ENCODE measurements at places on chromosomes 7 and 10.

DNA sequence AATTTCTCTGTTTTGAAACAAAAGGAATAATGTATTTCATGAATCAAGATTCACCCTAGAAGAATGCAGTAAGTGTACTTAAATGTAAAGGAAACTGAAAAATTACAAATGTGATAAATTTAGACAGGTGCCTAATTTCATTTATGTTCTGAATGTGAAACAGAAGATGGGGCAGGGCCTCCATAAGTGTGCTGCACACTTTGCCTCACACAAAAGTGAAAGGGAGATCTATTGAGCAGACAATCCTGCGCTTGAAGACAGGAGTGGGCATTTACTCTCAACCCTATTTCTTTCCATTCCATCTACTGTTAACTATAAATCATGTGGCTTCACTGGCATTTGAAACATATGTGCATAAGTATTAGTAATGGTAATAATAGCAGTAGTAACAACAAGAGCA lies 36.2 kb downstream of the GNG11 start:
- no peak for DNase-seq

GRCh38 chr7:135480966-135481597 lies 28.8 kb downstream of the CNOT4 start:
- no peak for DNase-seq

- no peak for DNase-seq
Measured at GRCh38 chr7:38027884-38028455, 107.5 kb downstream of the EPDR1 start.

GRCh38 chr7:123140561-123140960 lies 59.2 kb downstream of the SLC13A1 start:
- DNase-seq: no peak

- no peak for DNase-seq
Measured at GRCh38 chr10:114083040-114083439, 39.4 kb downstream of the ADRB1 start.

- no peak for DNase-seq
Measured at GRCh38 chr7:123580406-123581161, 21.0 kb upstream of the ASB15 start.

DNA sequence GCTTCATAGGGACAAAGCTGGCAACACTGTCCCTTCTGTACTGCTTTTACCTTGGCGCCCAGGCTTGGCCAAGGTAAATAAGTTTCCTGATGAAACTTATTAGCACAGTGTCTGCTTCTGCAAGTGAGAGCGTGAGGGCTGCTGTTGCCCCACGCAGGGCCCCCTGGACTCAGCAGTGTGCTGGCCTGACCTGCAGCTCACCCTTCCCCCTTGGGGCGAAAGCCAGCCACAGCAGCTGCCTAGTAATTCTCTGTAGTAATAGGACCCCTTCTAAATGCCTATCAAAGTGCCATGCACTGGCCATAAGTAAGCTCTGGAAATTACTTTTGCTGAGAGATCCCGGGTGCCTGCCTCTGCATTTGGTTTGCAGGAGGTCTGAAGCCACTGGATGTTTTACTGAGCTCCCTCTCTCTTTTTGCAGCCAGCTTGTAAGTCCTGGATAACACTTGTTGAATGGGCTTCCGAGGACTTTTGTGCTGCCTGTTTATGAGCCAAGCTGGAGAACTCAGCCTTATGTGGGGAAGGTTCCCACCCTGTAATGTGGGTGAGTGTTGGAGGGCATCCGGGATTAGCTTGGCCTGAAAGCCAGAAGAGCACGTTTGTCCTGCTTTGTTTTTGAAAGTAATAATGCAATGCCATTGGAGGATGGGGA lies 293.9 kb downstream of the C7orf25 start:
- DNase-seq: no peak

- DNase-seq: no peak
Measured at GRCh38 chr10:77872151-77872946, 54.2 kb downstream of the DLG5 start.

DNA sequence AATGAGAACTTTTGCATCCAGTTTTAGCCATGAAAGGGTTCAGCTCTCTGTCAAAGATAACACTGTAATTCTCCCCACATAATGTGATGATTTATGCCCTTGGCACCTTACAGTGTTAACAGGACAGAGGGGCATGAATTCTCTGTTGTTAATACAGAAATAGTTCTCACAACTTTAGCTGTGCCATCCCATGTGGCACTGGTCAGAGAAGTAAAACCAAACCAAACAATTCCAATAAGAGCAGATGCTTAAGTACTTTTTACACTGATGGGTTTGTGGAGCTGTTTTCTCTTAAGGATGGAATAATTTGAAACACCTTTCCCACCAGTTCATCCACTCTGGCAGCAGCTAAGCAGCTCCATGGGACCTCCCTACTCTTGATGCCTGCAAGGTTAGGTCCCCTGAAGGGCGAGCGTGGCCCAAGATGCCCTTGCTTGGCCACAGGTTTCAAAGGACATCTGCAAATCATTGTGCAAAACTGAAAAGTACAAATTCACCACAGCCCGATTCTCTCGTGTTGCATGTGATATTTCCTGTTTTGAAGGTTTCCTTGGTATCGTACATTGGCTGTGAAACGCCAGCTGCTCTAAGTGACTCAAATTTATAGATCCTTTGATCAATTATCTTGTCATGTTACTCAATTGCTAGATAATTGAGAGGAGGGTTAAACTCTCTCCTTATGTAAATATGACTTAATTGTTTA lies 82.5 kb upstream of the CREB5 start:
- DNase-seq: no peak

DNA sequence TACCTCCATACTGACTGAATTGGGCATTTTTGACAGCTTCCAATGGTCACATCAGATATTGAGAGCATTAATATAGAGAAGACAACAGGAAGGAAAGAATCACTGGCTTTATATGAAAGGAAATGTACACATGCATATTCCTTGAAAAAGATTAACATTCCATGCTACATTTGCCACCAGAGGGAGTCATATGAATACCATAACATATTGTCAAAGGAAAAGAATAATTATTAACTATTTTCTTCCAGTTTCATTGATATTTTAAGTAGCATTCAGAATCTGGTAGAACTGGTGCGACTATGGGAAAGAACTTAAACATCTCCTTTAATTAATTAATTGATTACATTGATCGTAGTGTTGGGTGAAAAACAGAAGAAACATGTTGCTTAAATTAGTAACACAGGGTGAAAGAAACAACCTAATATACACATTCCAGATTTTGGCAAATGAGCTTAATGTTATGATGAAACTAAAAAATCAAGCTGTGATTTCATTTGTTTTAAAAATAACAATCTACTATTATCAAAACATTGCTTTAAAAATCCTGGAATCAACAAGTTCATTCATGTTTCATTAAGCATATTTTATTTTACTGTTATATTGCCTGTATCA lies 71.5 kb downstream of the GPR85 start:
- DNase-seq: no peak

DNA sequence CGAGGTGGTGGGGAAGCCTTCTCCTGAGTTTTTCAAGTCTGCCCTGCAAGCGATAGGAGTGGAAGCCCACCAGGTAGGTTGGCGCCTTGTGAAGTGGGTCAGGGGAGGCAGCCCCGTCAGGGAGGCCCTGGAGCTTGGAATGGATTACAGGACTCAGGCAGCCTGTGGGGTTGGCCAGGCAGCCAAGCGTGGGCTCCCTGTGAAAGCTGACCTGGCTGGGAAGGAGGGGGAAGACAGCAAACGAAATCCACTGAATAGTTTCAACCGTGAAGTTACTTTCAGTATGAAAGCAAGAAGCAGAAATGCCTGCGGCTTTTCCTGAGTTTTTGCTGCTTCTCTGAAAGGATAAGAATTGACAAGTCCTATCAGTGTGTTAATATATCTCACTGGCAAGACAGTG lies 36.4 kb downstream of the LHPP start:
- no peak for DNase-seq

DNA sequence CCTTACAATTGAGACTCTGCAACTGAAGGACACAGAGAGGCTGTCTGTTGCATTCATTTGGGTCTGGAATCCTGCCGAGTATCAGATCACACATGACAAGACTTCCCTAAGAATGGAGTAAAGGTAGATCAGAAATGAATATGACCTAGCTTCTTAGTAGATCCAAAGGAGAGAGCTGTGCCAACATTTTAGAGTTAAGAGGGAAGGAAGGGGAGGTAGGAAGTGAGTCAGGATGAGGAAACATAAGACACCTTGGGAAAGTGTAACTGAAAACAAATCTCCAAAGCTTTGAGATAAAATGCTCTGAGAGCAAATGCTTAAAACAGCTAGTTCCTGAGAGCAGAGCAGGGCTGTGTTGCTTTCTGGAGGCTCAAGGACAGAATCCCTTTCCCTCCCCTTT lies 6.1 kb upstream of the SLC25A13 start:
- DNase-seq: no peak

DNA sequence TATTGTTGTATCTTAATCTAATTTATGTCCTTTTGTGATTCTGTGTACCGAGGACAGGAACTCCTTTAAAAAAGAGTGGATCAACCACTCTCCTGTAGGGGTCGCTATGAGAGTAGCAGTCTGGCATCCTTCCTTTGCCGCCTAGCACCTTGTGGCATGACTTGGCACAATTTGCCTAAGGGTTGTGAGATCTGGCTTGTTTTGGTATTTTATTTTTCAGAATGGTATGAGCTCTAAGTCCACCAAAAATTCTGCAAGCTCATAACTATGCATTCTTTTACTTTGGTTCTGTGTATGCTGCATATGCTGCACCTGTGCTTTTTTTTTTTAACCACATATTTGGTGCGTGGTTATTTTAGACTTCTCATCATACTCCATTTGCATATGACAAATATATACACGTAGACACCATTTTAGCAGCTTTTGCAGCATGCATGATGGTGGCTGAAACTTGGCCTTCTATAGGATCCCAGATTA lies 112.8 kb downstream of the CDK14 start:
- no peak for DNase-seq

DNA sequence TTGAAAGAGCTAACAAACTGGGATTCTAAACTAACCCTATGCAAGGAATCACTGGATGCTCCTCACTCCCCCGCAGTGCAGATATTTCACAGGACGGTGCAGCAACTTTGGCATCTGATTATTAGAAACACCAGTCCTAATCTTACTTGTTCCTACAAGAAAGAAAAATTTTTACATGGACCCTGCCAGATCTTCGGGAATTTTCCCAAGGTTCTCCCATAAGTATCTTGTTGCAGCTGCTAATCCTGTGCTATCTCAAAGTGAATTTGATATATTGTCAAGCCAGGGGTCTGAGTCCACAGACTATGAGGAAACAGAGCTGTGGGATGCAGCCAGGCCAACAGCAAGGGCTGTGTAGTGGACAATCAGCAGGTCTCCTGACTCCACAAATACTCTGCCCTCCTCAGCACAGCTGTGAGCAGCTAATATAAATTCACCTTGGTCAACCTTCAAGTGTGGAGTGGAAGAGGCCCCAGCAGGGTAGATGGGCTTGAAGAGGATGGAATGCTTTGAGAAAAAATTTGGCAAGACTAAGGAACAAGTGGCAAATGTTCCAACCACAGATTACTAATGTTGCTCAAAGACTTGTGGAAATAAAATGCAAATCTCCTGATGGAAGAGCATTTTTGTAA lies 25.6 kb downstream of the VSTM4 start:
- no peak for DNase-seq

GRCh38 chr10:78263521-78263988 lies 229.9 kb downstream of the RPS24 start:
- DNase-seq: no peak

DNA sequence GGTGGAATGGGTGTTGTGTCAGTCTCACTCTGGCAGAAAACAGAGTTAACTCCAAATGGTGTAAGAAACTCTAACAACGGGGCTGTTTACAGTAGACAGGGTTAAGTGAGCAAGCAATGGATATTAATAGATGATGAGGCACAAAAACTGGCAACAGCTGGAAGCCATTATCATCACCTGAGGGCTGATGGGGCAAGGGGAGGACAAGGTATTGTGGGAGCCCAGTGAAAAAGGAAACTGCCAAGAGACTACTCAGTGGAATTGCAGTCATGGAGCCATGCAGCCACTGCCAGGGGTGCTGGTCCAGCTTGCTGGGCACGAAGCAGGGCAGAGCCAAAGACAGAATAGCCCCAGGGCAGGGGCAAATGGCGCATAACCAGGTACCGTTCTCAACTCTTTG lies 260.7 kb downstream of the BICC1 start:
- no peak for DNase-seq

DNA sequence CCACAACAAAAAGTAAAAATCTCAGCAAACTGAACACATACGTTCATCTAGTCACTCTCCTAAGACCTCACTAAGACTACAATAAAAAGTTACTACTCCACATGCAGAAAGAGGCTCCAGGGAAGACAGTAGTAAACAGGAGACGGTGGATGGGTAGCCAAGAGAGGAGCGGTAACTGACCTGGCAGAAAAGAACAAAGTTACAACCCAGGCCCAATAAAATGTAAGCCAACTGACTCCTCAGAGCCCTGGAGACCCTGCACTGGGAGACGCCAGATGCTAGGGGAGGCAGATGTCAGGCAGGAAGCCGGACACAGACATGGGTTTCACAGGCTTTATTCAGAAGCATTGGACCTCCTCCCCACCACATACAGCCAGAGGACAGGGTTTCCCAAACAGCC lies 181.1 kb upstream of the NFE2L3 start:
- DNase-seq: no peak

GRCh38 chr7:6210621-6211372 lies 61.6 kb downstream of the CYTH3 start:
- DNase-seq: no peak

DNA sequence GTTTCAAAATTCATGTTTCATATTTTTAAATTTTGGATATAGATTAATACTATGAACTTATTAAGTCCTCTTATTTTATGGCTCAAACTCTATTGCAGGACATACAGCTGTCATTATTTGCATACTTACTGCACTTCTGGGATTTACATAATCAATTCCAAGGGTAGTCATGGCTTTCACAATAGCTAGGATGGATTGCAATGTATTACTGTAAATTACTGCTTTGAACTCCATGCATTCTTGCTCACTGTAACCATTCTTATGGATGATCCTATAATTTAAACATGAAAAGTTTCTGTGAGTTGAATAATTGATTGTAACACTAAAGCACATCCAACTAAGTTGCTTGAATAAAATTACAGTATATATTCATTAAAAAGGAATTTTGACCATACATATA lies 23.5 kb downstream of the GNAT3 start:
- DNase-seq: no peak

DNA sequence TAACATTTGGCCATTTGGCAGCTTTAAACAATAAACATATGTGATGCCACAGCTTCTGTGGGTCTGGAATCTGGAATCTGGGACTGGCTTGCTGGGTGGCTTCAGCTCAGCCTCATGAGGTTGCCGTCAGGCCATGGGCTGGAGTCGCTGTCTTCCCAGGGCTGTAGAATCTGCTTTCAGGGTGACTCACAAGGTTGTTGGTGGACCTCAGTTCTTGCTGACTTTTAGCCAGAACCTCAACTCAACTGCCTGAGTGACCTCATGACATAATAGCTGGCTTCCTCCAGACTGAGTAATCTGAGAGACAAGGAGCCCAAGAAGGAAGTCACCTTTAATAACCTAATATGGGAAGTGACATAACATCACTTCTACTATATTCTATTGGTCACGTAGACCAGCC lies 44.6 kb upstream of the TSPAN13 start:
- DNase-seq: no peak

DNA sequence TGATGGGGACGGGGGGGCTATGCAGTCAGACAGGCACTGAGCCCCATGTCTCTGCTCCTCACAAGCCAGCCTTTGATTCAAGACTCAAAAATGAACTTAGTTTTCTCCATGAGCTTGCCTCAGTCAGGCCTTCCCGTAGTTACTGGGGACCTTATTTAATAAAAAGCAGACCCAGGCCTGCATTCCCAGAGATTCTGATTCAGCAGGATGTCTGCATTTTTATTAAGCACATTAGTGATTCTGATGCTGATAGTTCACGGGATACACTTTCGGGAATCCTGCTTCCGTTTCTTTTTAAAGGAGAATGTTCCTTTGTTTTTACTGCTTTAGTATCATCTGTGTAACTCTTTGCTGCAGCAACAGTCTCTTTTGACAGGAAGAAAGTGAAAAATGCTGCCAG lies 28.3 kb upstream of the PLPP4 start:
- DNase-seq: no peak

Data from stimulated activated CD8-positive, alpha-beta memory T cell treated with anti-CD3 and anti-CD28 coated beads, Interleukin-4, amount 100 ng/mL, for 24 hours (primary cell).